NCI-H1417 treated with DMSO at 0.1 percent for 48 hours (cell line): ENCODE measurements at places on chromosomes 6 and 20.

DNA sequence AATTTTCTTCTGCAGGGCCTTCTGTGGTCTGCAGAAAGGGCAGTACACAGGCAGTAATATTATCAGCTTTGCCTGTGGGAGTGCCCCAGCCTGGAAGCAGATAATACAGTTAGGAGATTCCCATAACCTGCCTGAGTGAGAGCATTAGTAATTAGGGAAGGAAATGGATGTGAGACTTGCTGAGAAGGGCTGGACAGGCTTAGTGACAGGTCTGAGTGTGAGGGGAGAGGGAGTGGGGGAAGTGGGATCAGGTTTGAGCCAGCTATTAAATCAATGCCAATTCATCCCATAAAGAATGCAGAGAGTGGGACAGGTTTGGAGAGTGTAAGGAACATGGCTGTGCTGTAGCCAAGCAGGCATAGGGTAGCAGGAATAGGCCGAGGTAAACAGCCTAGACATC is 10.1 kb upstream of the CFAP206 start:
- DNase-seq = no peak

- DNase-seq = no peak
These were observed 196.3 kb downstream of the ZMYND8 start for GRCh38 chr20:47160240-47160639.

DNA sequence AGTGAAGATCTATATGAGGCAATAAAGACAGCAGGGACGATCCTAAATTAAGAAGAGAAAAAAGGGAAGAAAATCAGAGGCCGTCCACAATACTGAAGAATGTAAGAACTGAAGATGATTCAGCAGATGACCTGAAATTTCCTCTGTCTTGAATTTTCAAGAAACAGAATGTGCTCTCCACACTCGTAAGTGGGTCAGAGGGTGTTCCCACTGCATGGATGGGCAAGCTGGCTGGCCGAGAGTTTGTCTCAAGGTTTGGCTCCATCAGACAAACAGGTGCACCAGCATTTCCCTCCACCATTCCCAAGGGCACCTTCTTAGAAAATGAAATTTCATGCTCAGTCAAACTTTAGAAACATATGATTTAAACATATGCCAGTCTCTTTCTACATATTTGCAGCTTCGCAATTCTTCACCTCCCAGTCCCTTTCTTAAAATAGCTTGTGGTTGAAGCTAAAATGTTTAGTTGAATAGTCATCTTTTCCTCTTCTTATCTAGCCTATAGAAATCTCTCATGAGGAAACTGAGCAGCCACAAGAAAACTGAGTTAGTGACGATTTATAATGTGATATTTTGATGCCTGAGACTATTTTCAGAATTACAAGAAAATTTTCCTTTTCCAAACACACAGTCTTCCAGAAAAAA is 576.4 kb downstream of the PRKN start:
- DNase-seq = no peak

DNA sequence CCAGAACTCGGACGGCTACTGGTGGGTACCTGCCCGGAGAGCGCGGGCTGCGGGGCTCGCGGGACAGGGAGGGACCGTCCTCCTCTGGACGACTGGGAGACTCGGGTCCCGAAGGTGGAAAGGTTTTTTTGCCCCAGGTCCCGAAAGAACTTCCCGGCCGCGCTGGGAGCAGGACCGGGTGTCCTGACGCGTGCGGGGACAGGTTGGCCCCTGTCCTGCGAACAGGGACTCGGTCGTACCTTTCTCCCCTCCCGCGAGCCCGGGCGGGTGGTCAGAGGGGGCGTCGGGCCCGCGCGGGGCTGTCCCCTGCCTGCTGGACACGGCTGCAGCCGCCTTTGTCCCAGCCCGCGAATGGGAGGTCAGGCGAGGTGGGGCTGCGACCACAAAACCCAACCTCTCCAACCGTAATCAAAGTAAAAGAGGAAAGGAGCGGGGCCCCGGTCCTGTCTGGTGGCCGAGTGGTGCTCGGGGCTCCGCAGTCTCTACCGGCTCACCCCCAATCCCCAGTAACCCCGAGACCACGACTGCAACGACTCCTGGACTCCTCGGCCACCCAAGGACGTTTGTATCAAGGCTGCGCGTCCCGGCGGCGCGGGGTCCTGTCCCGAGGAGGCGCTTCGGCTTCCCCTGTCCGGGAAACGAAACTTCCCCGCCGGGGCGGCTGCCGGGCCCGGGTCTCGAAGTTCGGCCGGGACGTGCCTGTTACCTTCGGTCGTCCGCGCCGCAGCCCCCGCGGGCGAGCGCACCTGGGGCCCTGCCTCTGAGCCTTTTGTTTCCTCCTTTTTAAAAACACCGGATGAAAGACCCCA is 798 bp downstream of the DSP start:
- DNase-seq = no peak

DNA sequence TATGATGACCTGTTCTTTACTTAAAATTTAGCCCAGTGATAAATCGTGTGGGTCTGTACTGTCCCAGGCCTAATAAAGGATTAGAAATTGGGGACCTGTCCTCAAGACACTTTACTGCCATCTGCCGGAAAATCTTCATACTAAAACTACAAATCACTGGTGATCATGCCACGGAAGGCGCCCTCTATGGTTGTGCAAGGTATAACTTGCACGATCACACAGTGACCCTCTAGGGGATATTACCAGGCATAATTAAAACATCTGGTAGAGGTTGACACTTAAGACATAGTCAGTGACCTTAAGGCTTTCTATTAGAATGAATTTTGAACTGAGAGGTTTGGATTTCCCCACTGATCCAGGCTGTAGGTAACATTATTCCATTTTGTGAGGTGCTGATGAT is 172.6 kb downstream of the BMP2 start:
- no peak for DNase-seq
